Peyer's patch (tissue), 4 donors: ENCODE measurements at places on chromosomes 3 and 15. TPM values are rescaled to one million over a fixed set of nuclear protein-coding genes. Genes with fewer than 3 reads are reported as not detected.

The OIP5 gene
- total RNA-seq, result 1.9 TPM

The CCR3 gene
- total RNA-seq, result not detected

The A4GNT gene
- total RNA-seq, result not detected

The CPNE4 gene
- total RNA-seq, result not detected

The CHDH gene
- total RNA-seq, result 70.1 TPM

The DCP1A gene
- 14.0 TPM for total RNA-seq

The OR5H2 gene
- total RNA-seq, result not detected

The PCOLCE2 gene
- total RNA-seq, result 2.3 TPM

The MSL2 gene
- 25.0 TPM for total RNA-seq

The ANKUB1 gene
- not detected for total RNA-seq

The FBXO40 gene
- total RNA-seq, result not detected

The CSTA gene
- total RNA-seq, result not detected

The PLD1 gene
- 195 TPM for total RNA-seq

The IL17RD gene
- 5.8 TPM for total RNA-seq

The CHRNA7 gene
- 10.7 TPM for total RNA-seq

The ZNF80 gene
- not detected for total RNA-seq

The CCK gene
- not detected for total RNA-seq

The GOLGA8J gene
- not detected for total RNA-seq

The COL7A1 gene
- total RNA-seq, result 24.1 TPM

The UBA7 gene
- total RNA-seq, result 349 TPM

The GRAMD2A gene
- total RNA-seq, result 19.8 TPM

The APOD gene
- total RNA-seq, result 68.2 TPM

The CDCP1 gene
- total RNA-seq, result 68.3 TPM

The FURIN gene
- total RNA-seq, result 53.6 TPM

The LMAN1L gene
- total RNA-seq, result not detected

The PLSCR4 gene
- 25.6 TPM for total RNA-seq
